Heart left ventricle (tissue), 16 donors: ENCODE measurements at places on chromosomes 16 and 17. TPM values are rescaled to one million over a fixed set of nuclear protein-coding genes. Genes with fewer than 3 reads are reported as not detected.

DNA sequence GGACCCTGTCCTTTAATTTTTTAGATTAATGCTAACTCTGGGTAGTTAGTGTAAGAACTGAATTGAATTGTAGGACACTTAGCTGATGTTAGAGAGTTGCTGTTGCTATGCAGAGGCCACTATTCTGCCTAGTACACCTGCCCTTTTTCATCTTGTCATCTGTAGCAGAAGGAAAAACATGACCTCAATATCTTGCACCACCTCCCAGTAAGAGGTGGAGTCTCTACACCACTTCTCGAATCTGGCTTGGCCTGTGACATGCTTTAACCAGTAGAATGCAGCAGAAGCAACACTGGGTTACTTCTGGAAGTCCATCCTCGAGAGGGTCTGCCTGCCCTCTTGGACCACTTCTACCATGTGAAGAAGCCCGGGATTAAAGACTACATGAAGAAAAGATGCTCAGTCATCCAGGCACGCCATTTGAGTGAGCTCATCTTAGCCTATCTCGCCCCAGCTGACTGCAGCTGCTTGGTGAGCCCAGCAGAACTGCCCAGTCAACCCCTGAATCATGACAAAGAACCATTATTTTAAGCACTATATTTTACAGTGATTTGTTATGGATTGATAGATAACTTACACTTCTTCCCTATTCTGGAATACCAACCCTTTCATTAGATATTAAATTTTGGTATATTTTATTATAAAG lies 153.5 kb downstream of the MYO1D start:
- peak; percentile 56 for DNase-seq

GRCh38 chr17:12773153-12773552 lies 16.1 kb upstream of the ARHGAP44 start:
- DNase-seq, result no peak

The PTX4 gene
- total RNA-seq, result not detected

GRCh38 chr17:28540231-28540630 lies 12.2 kb downstream of the UNC119 start:
- DNase-seq, result no peak

The TBC1D3 gene
- not detected for total RNA-seq

GRCh38 chr16:12356632-12357340 lies 380.3 kb downstream of the SNX29 start:
- DNase-seq, result no peak

DNA sequence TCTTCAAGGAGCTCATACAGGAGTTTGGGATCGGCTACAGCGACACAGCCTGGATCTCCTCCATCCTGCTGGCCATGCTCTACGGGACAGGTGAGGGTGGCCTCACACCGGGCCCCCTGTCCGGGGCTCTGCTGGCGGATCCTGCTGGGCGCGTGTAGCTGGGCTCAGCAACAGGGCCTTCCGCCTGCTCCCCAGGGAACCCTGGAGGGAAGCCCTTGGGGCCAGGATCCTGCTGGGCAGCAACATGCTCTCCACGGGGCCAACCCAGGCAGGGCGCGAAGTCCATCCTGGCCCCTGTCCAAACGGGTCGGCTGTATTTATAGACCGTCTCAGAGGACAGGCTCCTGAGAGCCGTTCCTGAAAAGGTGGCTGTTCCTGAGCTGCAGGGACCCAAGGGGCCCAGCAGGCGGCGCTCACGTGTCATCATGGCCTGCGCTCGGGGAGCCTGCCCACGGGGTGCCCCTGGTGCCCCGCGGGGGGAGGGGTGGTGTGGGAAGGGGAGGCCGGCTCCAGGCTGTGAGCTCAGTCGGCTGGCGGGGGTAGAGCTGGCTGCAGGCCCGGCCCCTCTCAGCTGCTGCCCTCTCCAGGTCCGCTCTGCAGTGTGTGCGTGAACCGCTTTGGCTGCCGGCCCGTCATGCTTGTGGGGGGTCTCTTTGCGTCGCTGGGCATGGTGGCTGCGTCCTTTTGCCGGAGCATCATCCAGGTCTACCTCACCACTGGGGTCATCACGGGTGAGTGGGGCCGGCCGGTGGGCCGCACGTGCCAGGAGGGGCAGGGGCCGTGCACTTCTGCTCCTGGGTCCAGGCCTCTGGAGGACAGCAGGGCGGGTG lies 7.5 kb downstream of the SLC16A3 start:
- DNase-seq, result peak; percentile 66

DNA sequence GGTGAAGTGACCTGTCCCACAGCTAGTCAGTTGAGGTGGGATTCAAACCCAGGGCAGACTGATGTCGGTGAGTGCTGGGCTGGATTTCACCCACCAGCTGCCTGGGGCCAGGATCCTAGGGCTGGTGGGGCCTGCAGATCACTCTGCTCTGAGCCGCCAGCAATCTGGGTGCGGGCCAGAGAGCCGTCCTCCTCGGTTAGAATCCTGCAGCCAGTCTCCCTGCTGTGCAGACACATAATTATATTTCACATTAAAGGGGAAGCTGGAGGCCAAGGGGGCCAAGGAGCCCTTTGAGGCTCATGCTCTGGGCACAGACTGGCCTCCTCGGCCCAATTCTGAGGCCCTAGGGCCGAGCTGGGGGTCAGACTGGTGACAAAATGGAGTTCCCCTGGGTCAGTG lies 996 bp upstream of the KCNJ12 start:
- no peak for DNase-seq

The CTNS gene
- total RNA-seq, result 8.6 TPM

DNA sequence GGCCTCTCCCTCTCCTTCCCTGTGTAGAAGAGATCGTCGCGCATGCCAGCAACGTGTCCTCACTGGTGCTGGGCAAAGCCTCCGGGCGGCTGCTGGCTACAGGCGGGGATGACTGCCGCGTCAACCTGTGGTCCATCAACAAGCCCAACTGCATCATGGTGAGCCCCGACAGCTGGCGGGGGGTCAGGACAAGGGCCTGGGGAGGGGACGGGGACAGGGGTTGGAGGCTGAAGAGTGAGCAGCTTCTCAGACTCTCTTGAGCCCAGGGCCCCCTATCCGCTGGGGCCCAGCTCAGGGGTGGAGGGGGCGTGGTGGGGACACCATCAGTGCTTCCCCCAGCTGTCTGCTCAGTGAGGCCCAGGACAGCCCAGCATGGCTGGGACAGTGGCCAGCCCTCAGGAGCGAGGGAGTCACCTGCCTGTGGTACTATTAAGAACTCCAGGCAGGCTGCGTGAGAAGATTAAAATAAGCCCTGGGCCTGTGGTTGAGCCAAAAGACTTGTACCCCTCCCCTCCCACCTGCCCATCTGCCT lies 6.2 kb downstream of the KATNB1 start:
- no peak for DNase-seq

The DNAH3 gene
- total RNA-seq, result 1.7 TPM

DNA sequence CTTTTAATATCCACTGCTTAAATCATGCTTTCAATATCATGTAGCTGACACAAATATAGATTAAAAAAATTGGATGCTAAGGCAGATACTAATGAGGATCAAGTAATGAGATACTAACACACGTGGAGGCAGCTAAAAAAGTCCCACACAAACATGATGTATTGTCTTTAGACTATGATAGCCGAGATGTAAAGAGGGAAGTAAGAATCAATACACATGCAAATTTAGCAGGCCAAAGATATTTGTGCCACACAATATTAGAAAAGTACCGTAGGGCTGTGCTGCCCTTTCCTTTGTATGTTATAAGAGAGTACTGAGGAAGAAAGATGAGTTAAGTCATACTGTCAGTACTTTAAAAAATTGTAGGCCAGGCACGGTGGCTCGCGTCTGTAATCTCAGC lies 51.4 kb upstream of the STAC2 start:
- DNase-seq, result no peak

DNA sequence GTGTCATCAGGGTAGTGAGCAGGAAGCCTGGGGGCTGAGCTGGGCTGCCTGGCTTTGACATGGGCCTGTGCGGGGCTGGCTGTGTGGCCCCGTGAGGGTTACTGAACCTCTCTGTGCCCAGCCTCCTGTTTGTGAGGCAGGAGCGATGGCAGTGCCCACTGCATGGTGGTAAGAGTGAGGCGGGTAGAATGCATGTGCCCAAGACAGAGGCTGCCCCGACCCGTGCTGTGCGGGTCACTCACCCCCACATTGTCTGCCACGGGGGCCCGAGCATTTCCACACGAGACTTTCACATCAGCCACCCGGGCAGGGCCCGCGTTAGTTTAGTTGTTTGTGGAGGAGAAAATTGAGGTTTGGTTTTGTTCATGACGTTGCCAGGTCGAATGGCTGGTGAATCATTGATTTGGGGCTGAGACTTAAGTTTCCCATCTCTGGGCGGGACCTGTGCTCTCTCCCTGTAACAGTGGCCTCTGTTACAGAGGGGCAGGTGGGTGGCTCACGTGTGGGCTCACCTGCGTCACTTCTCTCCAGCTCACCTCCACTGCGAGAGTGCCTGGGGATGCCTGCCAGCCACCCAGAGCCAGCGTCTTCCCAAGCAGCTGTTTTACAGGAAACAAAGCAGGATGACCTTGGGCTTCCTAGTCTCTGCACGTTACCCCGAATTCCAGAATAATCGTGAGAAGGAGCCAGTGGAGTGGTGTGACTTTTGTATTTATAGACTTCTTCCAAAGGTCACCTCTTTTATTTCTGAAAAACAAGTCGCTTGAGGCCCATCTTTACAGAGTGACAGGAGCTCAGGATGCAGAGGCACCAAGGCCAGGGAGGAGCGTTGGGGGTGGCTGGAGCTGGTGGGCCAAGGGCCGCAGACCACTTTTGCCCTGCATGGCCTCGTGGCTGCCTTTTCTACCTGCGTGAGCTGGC lies 150.6 kb downstream of the RPTOR start:
- DNase-seq, result no peak

GRCh38 chr16:90047714-90048346 lies 28.6 kb upstream of the DBNDD1 start:
- DNase-seq, result no peak

The C17orf78 gene
- not detected for total RNA-seq
